ENCODE measurements at places on chromosomes 5 and 9.

GRCh38 chr5:41482715-41483114 is 27.7 kb downstream of the PLCXD3 start:
- DNase-seq = no peak

- no peak for DNase-seq
These were observed 10.7 kb downstream of the LYSMD3 start for GRCh38 chr5:90518661-90519060.

DNA sequence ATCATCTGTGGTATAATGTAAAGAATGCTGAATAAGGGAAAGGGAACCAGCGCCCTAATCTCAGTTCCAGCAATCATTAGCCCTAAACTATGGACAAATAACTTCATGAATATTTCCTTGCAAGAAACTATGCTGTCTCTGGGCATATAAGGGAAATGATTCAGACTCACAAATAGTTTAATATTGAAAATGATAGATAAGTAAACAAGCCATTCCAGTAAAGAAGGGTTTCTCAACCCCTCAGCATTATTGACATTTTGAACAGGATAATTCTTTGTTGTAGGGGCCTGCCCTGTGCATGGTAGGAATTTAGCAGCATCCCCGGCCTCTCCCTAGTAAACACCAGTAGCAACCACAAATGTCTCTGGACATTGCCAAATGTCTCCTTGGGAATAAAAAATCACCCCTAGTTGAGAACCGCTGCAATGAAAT is 23.8 kb downstream of the C5 start:
- no peak for DNase-seq

DNA sequence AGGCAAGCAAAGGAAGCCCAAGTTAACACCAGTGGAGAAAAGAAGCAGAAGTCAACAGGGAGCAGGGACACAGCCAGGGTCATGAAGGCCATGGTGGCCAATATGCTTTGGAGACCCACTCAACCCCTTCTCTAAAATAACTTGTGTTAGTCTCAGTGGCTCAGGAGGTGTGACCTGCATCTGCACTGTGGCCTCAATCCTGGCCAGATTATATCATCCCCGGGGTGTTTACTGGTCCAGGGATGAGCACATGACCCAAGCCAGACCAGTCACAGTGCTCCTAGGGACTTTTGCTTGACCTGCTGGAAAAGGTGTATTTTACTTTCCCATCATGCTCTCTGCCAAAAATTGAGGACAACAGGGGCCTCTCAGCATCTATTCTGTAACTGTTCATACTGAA is 105.2 kb downstream of the DPYSL3 start:
- no peak for DNase-seq

- peak; percentile 55 for DNase-seq
These were observed at the start of gene CDO1 for GRCh38 chr5:115816226-115817081. CDO1 (minus strand) TSS chr5:115816659; CDS start chr5:115816397, 262 bp downstream.

DNA sequence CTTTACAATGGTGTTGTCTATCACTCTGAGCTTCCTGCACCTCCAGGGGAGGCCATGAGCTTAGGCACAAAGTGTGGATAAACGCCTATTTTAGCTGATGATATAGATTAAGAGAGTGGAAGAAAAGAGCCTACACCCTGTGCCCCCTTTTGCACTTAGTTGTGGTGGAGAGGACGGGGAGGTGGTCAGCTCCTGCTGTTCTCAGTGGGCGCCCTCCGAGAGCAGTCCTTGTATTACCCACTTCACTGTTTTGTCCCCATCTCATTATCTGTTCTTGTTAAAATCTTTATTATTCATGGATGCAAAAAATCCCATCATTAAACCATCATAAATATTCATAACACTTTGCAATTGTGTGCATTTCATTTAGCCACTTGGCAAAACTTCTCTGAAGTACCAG is 303.3 kb downstream of the EFNA5 start:
- DNase-seq = no peak

- DNase-seq = no peak
These were observed 62.7 kb downstream of the RETREG1 start for GRCh38 chr5:16554110-16554509.

DNA sequence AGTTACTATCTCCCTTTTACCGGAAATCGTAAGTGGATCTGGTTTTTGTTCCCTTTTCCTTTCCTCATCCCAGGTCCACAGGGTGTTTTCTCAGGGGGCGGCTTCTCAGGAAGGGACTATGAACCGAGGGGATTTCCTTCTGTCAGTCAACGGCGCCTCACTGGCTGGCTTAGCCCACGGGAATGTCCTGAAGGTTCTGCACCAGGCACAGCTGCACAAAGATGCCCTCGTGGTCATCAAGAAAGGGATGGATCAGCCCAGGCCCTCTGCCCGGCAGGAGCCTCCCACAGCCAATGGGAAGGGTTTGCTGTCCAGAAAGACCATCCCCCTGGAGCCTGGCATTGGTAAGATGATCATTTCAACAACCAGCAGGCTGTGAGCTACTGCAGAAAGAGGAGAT is 75.8 kb downstream of the GOLPH3 start:
- DNase-seq = no peak

DNA sequence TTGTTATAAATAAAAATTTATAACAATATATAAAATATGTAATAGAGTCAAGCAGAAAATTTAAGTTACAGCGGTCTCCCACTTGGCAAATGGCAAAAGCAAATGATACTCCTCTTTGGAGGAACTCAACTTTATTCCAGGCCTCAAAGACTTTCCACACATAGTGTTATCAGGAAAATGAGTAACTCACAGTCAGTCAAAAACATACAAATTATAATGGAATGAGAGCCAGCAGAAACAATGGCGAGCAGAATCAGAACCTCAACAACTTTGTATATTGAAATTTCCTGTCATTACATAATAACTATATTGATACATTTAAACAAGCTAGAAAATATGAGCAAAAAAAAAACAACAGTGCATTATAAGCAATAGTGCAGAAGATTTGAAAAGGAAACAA is 45.2 kb downstream of the ABLIM3 start:
- DNase-seq = no peak

DNA sequence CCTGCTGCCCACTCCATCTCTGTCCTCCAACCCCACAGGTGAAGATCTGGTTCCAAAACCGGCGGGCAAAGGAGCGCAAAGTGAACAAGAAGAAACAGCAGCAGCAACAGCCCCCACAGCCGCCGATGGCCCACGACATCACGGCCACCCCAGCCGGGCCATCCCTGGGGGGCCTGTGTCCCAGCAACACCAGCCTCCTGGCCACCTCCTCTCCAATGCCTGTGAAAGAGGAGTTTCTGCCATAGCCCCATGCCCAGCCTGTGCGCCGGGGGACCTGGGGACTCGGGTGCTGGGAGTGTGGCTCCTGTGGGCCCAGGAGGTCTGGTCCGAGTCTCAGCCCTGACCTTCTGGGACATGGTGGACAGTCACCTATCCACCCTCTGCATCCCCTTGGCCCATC is 6.4 kb upstream of the SLC6A7 start:
- DNase-seq = no peak

GRCh38 chr9:100590481-100590880 is 12.6 kb downstream of the CAVIN4 start:
- DNase-seq = no peak

DNA sequence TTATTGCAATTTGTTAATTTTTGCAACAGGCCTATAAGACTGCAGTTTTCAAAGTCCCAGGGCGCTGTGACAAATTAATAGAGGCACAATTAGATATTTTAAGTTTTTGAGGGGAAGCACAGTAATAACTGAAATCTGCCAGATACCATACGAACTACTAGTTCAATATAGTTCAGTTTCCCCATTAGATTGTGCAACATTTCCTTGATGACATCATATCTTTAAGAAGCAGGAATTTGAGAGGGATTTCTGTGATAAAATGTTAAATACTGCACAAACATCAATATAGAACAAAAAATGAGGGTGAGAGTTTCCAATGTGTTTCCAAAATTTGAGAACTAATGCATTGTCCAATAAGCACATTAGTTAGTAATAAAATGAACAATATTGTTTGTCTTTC is 56.7 kb upstream of the GRIN3A start:
- DNase-seq = no peak

GRCh38 chr9:38619556-38620447 is 594 bp downstream of the ANKRD18A start:
- no peak for DNase-seq

DNA sequence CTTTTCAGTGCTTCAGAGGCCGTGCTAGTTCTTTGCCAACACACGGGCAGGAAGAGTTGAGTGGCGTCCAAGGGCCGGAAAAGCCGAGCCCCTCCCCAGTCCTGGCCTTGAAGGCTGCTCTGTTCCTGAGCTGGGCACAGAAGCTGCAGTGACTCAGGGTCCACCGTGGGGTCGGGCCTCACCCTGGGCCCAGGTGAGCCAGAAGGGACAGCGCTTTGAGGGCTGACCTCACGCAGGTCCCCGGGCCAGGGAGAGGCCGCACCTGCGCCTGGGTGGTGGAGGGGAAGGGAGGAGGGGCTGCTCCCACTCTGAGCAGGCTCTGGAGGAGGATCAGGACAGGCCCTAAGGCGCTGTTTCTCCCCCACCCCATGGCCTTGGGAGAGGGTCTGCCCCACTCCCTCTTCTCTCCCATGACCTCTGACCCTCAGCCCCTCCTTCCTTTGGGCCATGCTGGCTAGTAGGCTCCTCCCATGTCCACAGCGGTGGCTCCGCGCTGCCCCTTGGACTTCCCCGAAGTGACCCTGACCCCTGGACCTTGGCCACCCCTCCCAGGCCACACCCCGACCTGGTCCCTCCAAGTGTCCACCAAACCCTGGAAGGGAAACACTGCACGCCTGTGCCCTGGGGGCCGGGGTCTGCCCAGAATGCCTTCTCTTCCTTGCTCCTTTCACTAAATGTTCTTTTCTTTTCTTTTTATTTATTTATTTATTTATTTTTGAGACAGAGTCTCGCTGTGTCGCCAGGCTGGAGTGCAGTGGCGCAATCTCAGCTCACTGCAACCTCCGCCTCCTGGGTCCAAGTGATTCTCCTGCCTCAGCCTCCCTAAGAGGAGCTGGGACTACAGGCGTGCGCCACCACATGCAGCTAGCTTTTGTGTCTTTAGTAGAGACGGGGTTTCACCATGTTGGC is 19.7 kb upstream of the SLC6A19 start:
- no peak for DNase-seq

DNA sequence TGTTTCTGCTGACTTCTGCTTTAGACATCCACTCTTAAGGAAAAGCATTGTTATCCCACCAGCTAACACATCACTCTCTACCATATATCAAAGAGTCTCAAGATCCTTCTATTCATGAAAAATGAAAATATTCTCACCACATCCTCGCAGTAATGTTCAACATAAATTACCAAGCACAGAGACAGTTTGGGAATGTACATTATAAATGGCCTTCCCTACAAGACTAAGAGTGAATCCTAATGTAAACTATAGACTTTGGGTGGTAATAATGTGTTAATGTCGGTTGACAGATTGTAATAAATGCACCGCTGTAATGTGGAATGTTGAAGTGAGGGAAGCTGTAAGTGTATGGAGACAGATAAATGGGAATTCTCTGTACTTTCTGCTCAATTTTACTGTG is 27.1 kb upstream of the KCNIP1 start:
- DNase-seq = no peak

DNA sequence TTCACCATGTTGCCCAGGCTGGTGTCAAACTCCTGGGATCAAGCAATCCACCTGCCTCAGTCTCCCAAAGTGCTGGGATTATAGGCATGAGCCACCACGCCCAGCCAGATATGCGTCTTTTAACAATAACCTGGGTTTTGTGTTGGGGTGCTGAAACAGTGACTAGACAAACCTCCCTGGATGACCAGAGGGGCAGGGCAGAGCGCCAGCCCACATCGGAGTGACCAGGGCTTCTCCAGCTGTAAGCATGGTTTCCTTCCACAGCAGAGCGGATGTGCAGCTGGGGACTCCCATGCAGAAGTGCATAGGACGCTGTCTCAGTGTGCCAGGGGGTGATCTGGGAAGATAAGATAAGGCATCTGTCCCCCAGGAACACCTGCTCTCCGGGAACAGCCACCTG is 244.9 kb downstream of the IRX2 start:
- DNase-seq = no peak

DNA sequence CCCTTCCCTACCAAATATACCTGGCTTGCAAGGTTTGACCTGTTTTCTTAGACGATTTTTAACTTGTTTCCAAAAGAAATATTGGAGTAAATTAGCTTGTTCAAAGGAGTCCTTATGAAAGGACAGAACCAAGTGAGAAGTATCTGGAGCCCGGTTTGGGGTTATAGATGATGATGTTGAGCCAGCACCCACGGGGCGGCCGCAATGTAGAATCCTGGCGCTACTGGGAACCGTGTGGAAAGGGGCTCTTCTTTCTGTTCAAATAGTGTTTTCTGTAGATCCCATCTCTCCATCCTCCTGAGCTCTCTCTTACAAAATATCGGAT is 517 bp upstream of the EXOSC2 start:
- DNase-seq = no peak

DNA sequence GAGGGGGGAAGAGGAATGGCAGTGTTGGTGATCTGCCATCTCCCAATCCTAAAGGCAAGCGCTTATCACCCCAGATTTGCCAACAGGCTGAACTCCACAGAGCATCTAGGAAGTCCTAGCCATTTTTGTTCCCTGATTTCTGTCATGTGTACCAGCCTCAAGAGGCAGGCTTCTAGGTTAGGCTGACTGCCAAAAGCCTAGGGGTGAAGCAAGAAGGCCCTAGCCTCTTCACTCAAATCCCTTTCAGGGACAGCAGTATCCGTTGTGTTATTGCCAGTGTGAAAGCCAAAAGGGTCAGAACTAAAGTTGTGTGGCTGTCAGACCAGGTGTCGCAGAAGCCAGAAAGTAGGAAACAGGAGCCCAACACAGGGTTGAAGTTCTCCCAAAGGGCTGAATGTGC is 14.7 kb downstream of the IGIP start:
- no peak for DNase-seq

GRCh38 chr5:76689321-76690036 is 26.4 kb upstream of the F2R start:
- DNase-seq = no peak

DNA sequence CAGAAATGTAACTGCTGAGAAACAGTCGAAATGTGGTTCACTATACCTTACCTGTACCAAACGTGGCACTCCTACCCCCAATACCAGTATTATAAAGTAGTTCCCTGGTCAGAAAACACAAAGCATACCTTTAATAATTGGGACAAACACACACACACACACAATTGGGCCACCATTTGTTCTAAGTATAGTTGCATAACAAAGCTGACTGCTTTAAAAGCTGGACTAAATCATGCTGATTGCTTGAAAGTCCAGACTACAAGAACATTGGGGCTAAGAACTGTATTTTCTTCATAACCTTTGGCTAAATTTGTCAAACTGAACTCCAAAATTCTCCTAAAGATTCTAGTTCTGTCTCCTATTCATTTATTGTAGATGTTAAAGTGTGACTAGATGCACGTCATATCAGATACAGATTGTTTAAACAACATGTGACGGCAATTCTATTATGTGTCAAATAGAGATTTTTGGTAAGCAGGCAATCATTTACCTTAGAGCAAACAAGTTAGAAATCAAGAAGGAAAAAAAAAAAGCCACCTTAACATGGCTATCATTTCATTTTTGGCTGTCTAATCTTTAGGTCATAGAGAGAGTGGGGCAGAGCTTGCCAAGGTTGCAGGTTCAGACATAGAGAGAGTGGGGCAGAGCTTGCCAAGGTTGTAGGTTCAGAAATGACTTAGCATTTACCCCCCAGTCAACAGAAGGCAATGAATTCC is 265.1 kb downstream of the ARL15 start:
- no peak for DNase-seq

GRCh38 chr9:134887686-134888602 is 7.3 kb downstream of the FCN2 start:
- DNase-seq = no peak

- no peak for DNase-seq
These were observed 1.7 kb downstream of the CAMK4 start for GRCh38 chr5:111225926-111226325.

Data from breast epithelium (tissue), 4 donors.